Mesothelial cell of epicardium (in vitro differentiated cells): ENCODE measurements at places on chromosomes 1 and 21.

DNA sequence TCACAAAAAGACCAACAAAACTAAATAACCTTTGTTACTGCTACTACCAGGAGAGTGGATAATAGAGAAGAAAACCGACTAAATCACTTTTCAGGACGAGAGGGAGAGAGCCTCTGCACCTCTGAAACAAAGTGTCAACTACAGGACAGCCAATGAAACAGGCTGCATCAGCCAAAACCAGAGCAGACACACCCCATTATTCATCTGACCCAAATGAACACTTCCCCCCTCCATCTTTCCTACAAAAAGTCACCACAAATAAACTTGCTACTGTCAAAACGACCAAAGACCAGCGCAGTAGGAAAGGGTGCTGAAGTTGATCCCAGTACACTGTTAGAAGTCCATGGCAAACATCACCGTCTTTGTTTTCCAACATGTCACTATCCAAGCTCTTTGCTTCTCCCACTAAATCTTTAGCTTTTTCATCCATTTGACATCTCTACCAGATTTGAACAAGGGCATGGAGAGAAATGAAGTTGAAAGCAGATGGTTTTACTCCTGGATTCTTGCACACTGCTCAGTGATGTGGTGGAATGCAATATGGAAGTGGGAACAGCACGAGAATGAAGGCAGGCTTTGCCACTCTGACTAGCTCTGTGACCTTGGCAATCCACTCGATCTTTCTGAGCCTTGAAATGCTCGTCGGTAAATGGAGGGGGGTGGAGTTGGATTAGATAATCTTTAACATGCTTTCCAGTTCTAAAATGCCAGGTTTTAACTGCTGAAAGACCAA, 20.5 kb downstream of the DSTYK start:
- DNase-seq, result no peak

DNA sequence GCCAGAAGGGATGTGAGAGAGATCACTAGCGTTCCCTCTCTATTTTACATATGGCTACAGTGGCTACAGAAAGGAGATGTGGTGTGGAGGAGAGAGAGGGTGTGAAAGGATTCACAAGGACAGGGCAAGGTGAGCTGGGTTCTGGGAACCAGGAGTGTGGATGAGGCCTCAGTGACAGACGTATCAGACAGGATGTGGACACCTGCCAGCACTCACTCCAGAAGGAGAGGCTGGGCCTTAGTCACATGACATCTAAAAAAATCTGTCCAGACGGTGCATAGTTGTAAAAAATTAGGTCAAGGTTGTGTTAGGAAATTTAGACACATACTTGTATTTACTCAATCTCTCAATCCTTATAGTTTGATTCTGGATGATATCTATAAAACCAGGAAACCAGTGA, 10.6 kb downstream of the TRIM67 start:
- DNase-seq, result no peak

DNA sequence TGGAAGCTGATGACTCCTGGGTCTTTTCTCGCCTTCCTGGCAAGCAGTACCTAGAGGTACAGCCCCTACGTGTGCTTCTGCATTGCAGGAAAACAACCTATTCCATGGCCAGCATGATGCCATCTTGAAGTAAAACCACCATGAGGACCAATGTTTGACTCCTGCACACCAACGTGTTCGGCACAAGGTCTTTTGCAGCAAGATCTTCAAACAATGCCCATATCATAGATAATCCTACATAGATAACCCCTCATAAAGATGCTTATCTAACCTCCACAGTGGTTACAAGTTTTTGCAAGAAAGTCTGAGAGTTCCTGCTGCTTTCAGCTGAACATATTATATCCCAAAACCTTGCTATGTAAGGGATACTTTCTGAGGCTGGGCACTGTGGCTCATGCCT, 141.1 kb upstream of the MAP1LC3C start:
- no peak for DNase-seq

GRCh38 chr1:201125800-201126199, 1.2 kb downstream of the ASCL5 start:
- no peak for DNase-seq

- no peak for DNase-seq
Observed at GRCh38 chr1:100087396-100087795, 45.3 kb downstream of the SASS6 start.

GRCh38 chr1:115811140-115811828, 29.6 kb downstream of the NHLH2 start:
- DNase-seq, result no peak

DNA sequence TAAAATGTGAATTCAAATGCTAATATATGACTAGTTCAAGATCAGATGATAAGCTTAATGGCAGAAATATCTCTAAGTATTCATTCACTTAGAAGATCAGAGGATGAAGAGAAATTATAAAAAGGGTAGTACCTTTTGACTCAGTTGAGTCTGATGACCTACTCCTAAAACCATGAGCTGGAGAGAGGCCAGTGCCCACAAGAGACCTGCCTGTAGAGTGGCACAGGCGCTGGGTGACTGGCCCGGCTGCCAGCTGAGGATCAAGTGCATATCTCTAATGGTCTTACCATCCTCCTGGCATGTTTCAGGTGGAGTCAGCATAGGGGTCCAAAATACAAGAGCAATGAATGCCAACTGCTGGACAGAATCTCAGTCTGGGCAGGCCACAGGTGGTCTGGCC, 14.1 kb downstream of the DDAH1 start:
- DNase-seq, result no peak

- no peak for DNase-seq
Observed at GRCh38 chr1:54070171-54070837, 16.9 kb downstream of the TCEANC2 start.

DNA sequence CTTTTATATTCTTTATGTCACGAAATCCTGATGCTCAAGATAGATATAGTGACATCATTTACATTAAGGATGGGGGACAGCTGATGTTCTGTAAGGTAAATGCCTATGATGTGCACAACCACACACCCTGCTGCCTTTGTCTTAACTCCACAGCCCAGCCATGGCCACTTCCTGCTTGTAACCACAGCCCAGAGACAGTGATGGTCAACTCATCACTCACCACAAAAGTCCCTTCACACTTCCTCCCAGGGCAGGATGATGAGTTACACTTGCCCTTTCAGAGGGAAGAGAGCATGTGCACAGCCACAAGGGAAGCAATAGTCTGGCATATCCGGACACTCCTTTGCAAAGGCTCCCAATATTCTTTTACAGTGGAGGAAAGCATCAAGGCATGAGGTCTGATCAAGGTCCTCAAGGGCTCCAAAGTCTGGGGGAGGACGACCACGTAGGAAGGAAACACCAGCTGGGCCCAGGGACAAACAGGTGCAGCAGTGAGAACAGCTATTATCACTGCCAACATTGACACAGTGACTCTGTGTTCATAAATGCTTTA, 53.8 kb downstream of the PLPP3 start:
- no peak for DNase-seq

DNA sequence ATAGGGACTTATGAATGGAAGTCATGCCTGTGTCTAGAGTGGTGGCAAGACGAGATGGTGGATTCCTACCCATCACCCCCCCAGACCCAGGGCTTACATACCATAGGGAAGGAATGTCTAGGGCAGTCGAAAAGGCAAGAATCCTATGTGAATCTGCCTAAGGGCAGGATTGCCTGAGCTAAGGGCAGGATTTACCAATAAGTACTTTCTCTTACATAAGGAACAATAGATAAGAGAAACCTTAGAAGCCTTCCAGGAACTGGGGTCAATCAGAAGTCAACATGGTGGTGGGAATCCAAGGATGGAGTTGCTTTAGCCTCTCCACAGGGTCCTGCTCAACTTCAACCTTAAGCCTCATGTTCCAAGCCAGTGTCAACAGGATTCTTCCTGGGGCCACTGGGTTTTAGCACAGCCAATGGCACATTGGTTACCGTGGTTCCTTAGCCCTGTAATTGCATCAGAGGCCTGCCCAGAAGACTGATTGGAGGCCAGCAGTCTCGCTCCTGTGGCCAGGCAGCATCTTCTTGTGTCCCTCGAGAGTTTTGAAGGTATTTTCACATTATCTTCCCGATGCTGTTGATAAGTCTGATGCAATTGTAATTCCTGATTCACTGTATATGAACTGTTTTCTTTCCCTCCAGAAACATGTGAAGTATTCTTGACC, 20.7 kb downstream of the BACE2 start:
- no peak for DNase-seq

GRCh38 chr1:165793951-165794350, 25.3 kb upstream of the TMCO1 start:
- no peak for DNase-seq

DNA sequence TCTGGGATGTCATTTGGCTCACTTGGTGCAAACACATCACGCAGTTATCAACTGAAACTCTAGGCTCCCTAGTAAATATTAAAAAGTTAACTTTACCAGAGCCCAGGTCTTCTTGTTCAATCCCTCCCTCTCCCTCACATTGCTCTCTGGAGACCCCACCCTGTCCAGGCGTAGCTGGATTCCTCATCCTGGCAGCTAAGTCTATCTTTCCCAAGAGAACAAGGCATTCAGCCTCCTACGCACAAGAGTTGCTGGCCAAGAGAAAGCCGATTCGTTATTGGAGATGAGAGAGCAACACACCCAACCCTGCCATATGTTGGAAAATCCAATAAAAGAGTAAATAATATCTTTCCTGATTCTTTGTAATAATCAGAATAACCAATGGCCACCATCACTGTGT, 117.9 kb downstream of the SLC30A10 start:
- no peak for DNase-seq

DNA sequence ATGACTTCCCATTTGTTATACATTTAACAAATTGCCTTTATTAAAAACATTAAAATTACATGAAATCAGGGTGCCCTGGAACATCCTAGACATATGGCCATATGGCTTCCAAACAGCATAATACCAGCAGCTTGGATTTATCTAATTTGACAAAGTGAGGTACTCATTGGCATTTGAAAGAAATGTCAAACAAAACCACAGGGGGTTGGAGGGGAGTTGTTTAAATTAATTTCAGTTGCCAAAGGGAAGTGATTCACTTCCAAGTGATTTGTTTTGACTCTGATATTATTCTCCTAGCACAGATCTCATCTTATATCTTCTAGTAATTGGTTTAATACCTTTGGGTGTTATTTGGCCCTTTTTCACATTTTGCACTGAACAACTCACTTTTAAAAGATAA, 24.5 kb upstream of the POU2F1 start:
- no peak for DNase-seq

GRCh38 chr1:71640116-71640515, 559.3 kb upstream of the ZRANB2 start:
- no peak for DNase-seq

GRCh38 chr1:150006881-150007421, 3.6 kb downstream of the OTUD7B start:
- DNase-seq, result no peak

DNA sequence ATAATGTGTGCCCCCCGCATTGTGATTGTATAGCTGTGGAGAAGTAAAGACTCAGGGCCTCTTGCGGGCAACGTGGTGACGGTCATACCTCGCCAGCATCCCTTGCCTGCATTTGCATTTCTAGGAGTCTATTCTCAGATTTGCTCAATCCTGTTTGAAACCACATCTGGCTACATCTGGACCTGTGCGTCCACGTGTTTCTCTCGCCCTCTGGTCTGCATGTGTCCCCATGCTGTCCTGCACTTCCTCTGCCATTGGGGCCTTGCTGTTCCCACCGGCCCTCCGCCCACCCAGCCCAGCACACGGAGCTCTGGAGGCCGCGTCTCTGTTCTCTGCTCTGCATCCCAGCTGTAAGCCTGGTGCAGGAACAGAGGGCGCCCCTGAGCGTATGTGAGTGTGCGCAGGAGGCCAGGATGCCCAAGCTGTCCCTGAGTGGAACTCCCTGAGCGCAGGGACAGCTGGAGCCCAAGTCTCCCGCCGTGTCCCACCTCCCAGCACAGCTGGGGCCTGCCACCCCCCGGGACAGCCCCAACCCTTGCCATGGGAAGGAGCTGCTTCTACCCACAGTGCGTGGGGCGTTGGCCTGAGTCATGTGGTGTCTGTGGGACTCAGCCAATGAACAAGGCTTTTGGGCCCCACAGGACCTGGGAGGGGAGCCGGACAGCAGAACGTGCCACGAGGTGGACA, 1.6 kb downstream of the KRTAP10-2 start:
- no peak for DNase-seq

DNA sequence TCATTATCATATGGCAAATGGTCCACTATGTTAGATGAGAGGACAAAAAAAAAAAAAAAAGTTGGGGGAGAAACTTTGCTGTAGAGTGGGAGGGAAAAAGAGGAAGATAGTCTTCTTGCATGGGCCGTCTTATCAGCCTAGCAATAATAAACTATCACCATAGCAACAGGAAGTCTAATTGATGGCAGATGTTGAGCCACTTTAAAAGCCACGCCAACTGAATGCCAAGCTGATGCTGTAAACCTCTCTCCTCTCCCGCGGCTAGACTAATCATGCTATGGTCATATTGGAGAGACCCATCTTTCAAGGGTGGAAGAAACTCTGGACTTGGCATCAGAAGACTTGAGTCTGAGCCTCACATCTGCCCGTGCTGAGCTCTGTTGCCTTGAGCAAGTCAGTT, 122.2 kb upstream of the HOOK1 start:
- DNase-seq, result no peak

DNA sequence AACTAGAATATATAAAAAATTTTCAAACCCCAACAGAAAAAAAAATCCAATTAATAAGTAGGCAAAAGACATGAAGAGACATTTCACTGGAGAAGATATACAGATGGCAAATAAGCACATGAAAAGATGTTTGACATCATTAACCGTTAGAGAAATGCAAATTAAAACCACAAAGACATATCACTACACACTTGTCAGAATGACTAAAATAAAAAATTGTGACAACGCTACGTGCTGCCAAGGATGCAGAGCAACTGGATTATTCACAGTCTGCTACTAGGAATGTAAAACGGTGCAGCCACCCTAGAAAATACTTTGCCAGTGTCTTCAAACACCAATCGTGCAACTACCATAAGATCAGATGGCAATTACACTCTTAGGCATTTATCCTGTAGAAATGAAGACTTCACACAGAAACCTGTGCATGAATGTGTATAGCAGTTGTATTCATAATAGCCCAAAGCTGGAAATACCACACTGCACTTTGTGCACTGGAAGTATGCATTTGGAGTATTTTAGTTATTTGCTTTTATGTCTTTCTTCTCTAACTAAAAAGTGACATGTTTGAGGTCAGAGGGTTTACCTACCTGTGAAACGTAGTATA, 75.3 kb upstream of the PALMD start:
- no peak for DNase-seq

GRCh38 chr1:150973258-150973835, 1.3 kb downstream of the CERS2 start:
- DNase-seq, result no peak

- no peak for DNase-seq
Observed at GRCh38 chr1:229161740-229162139, 109.2 kb upstream of the RAB4A start.

- no peak for DNase-seq
Observed at GRCh38 chr1:155978973-155979429, 654 bp upstream of the ARHGEF2 start.
